Body of pancreas (tissue), 4 donors: ENCODE measurements at places on chromosomes 11 and 22. TPM values are rescaled to one million over a fixed set of nuclear protein-coding genes. Genes with fewer than 3 reads are reported as not detected.

Gene MPEG1
- total RNA-seq: 1.3 TPM

- H3K4me1 ChIP-seq: no peaks in the 10 kb centered on the region
- no peak for DNase-seq
- no peak overlapping the region for H3K27ac ChIP-seq
- H3K27me3 ChIP-seq: no peaks in the 10 kb centered on the region
- H3K36me3 ChIP-seq: no peaks in the 10 kb centered on the region
- no peak overlapping the region for H3K4me3 ChIP-seq
Observed at GRCh38 chr11:109486129-109486528, 64.1 kb downstream of the C11orf87 start.

- no peak overlapping the region for H3K4me3 ChIP-seq
- no peak overlapping the region for H3K27ac ChIP-seq
- no peaks in the 10 kb centered on the region for H3K27me3 ChIP-seq
- H3K36me3 ChIP-seq: no peaks in the 10 kb centered on the region
- H3K4me1 ChIP-seq: no peaks in the 10 kb centered on the region
Observed at GRCh38 chr11:113043698-113044097, 82.5 kb downstream of the NCAM1 start.

- H3K27ac ChIP-seq: peak overlapping the region; percentile 96
Observed at GRCh38 chr11:118911113-118911879, 14.4 kb downstream of the BCL9L start.

- H3K27me3 ChIP-seq: no peaks in the 10 kb centered on the region
- H3K4me3 ChIP-seq: no peak overlapping the region
- no peak overlapping the region for H3K27ac ChIP-seq
- no peak for DNase-seq
- no peaks in the 10 kb centered on the region for H3K36me3 ChIP-seq
Observed at GRCh38 chr11:64915376-64915887, 1.6 kb downstream of the ATG2A start.

Gene OR52E8
- not detected for total RNA-seq

GRCh38 chr11:12008790-12009616 is 577 bp upstream of the DKK3 start:
- no peaks in the 10 kb centered on the region for H3K36me3 ChIP-seq
- no peak for DNase-seq
- H3K4me1 ChIP-seq: peaks cover 18% of the 10 kb centered on the region
- no peak overlapping the region for H3K27ac ChIP-seq

- H3K4me1 ChIP-seq: peaks cover 21% of the 10 kb centered on the region
- H3K4me3 ChIP-seq: peak overlapping the region; percentile 81
- peak overlapping the region; percentile 77 for H3K27ac ChIP-seq
- H3K36me3 ChIP-seq: no peaks in the 10 kb centered on the region
- DNase-seq: peak; percentile 24
- H3K27me3 ChIP-seq: no peaks in the 10 kb centered on the region
Observed at GRCh38 chr11:95229993-95230809, 801 bp downstream of the SESN3 start.

DNA sequence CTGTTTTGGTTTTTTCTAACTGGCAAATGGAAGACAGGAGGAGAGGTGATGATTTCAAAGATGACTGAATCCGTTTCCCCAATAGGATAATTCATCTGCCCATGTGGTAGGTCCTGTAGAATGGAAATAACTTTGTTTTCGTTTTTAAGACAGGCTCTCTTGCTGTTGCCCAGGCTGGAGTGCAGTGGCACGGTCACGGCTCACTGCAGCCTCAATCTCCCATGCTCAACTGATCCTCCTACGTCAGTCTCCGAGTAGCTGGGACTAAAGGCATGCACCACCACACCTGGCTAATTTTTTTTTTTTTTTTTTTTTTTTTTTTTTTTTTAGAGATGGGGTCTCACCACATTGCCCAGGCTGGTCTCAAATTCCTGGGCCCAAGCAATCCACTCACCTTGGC is 77.4 kb upstream of the BIRC3 start:
- no peaks in the 10 kb centered on the region for H3K27me3 ChIP-seq
- H3K27ac ChIP-seq: no peak overlapping the region
- no peaks in the 10 kb centered on the region for H3K36me3 ChIP-seq
- DNase-seq: no peak
- H3K4me3 ChIP-seq: no peak overlapping the region
- H3K4me1 ChIP-seq: peaks cover 5% of the 10 kb centered on the region

- DNase-seq: no peak
- peaks cover 2% of the 10 kb centered on the region for H3K36me3 ChIP-seq
- peaks cover 90% of the 10 kb centered on the region for H3K4me1 ChIP-seq
- H3K27ac ChIP-seq: peak overlapping the region; percentile 93
Observed at GRCh38 chr11:62710001-62710345, 2.5 kb downstream of the GNG3 start.

GRCh38 chr22:17802411-17802810 is 28.1 kb upstream of the BID start:
- no peaks in the 10 kb centered on the region for H3K27me3 ChIP-seq
- H3K4me1 ChIP-seq: no peaks in the 10 kb centered on the region
- H3K36me3 ChIP-seq: peaks cover 4% of the 10 kb centered on the region

Gene ZNF280B
- 0.33 TPM for total RNA-seq

Gene MIOX
- total RNA-seq: not detected

GRCh38 chr11:112584672-112585071 is 324.0 kb upstream of the PLET1 start:
- no peaks in the 10 kb centered on the region for H3K36me3 ChIP-seq
- H3K27ac ChIP-seq: no peak overlapping the region
- DNase-seq: no peak
- H3K4me1 ChIP-seq: no peaks in the 10 kb centered on the region

Gene GPHA2
- 7.3 TPM for total RNA-seq

- DNase-seq: peak; percentile 57
- peaks cover 8% of the 10 kb centered on the region for H3K4me1 ChIP-seq
- H3K36me3 ChIP-seq: no peaks in the 10 kb centered on the region
- H3K4me3 ChIP-seq: peak overlapping the region; percentile 69
- no peaks in the 10 kb centered on the region for H3K27me3 ChIP-seq
Observed at GRCh38 chr11:76236092-76236999, 30.0 kb upstream of the WNT11 start.

DNA sequence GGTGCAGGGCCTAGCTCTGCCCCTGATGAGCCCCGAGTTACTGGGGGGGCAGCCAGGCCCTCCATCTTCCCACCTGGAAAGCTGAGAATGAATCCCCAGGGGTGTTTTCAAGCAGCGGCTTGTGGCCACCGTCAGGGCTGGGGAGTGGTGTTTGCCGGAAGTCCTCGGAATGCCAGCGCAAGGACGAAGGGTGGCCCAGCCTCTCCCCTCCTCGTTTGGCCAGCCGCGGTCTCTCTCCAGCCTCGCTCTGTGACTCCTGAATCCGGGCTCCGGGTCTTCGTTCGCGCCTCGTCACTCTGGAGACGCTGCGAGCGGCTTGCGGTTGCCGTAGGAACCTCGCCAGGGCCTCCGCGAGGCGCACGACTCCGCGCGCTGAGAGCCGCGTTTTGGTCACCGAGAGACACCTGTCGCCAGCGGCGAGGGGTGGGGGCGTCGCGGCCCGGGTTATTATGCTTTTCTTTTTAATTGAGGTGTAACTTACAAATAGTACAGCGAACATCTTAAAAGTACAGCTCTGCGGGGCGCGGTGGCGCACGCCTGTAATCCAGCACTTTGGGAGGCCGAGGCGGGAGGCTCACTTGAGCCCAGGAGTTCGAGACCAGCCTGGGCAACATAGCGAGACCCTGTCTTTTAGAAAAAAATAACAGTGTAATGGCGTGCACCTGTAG is 6.3 kb upstream of the KDELR3 start:
- no peak overlapping the region for H3K4me3 ChIP-seq
- no peaks in the 10 kb centered on the region for H3K36me3 ChIP-seq
- peaks cover 12% of the 10 kb centered on the region for H3K4me1 ChIP-seq
- no peaks in the 10 kb centered on the region for H3K27me3 ChIP-seq
- H3K27ac ChIP-seq: no peak overlapping the region
- DNase-seq: peak; percentile 87

Gene INPP5J
- total RNA-seq: 16.1 TPM

GRCh38 chr11:73160005-73160760 is 18.1 kb upstream of the FCHSD2 start:
- no peaks in the 10 kb centered on the region for H3K36me3 ChIP-seq
- DNase-seq: no peak
- no peak overlapping the region for H3K27ac ChIP-seq

GRCh38 chr11:112206071-112206470 is 20.2 kb upstream of the PTS start:
- H3K27ac ChIP-seq: no peak overlapping the region
- no peaks in the 10 kb centered on the region for H3K27me3 ChIP-seq
- H3K4me3 ChIP-seq: no peak overlapping the region
- H3K36me3 ChIP-seq: no peaks in the 10 kb centered on the region

DNA sequence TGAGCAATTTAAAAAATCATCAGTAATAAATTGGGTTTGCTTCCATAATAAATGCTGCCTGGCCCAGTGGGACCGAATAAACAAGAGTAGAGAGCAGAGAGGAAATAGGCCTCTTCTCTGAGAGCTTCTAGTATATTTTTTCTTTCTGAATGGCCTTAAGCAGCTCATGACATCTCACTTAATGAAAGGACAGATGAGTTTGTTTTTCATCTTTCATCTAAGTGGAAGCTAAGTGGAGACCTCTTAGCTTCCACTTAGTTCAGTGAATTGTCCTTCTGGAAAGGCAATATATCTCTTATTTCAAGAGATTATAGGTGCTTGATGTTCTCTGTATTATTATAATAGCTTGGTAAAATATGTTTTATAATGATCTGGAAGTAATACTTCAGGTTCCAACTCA is 245.9 kb upstream of the ANO3 start:
- no peaks in the 10 kb centered on the region for H3K27me3 ChIP-seq
- no peaks in the 10 kb centered on the region for H3K36me3 ChIP-seq
- H3K4me3 ChIP-seq: no peak overlapping the region
- DNase-seq: no peak

GRCh38 chr22:47784367-47784983 is 1022.0 kb downstream of the TBC1D22A start:
- H3K4me3 ChIP-seq: no peak overlapping the region
- no peak for DNase-seq
- no peaks in the 10 kb centered on the region for H3K36me3 ChIP-seq
- H3K27ac ChIP-seq: no peak overlapping the region
- peaks cover 4% of the 10 kb centered on the region for H3K27me3 ChIP-seq
- H3K4me1 ChIP-seq: no peaks in the 10 kb centered on the region

Gene TBX1
- 1.0 TPM for total RNA-seq

DNA sequence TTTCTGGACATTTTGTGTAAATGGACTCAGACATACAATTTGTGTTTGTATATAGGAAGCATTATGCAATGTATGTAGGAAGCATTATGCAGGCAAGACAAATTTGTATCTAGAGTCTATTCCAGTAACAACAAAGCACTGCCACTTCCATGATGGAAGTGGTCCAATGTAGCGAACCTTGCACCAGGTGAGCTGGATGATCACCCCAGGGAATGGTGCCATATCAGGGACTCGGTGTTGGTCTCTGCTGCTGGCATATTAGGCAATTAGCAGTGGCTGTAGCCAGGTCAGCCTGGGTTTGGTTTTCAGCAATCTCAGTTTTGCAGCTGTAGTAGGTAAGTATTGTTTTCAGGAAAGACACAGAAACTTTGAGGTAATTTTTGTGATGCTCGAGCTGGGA is 12.8 kb downstream of the ZFP91 start:
- H3K4me1 ChIP-seq: peaks cover 31% of the 10 kb centered on the region
- H3K27ac ChIP-seq: no peak overlapping the region
- no peaks in the 10 kb centered on the region for H3K27me3 ChIP-seq

DNA sequence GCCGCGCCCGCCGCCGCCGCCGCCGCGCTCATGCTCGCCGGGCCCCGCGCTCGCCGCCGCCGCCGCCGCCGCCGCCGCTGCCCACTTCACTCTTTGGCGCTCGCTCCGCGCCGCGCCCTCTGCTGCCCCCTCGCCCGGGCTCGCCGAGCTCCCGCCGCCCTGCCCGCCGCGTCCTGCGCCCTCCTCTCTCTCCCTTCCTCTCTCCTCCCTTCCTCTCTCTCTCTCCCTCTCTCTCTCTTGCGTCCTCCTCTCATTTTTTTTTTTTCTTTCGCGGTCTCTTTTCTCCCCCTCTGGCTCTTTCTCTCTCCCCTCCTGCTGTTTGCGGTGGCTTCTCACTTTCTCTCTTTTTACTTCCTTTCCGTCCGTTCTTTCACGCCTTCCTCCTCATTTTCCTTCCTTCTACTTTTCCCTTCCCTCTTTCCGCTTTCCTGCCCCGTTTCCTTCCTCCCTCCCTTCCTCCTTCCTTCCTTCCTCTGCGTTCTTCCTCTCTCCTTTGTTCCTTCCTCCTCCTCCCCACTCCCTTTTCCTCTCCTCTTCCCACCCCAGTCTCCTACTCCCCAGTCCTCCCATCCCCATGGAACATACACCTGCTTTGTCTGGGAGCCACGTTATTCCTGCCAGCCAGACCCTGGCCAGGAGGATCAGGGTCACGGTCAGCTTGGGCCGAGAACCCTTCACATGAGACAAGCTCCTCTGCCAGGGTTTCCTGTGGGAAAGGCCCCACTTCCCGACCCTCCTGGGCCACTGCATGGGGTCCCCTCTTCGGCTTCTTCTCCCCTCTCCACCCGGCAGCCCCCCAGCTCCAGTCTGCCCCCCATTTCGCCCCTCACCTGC is 19.3 kb upstream of the SHISAL1 start:
- H3K27ac ChIP-seq: no peak overlapping the region
- no peaks in the 10 kb centered on the region for H3K36me3 ChIP-seq
- DNase-seq: no peak
- H3K27me3 ChIP-seq: peaks cover 6% of the 10 kb centered on the region

GRCh38 chr11:46246521-46246920 is 30.9 kb upstream of the CREB3L1 start:
- H3K4me3 ChIP-seq: no peak overlapping the region
- no peaks in the 10 kb centered on the region for H3K27me3 ChIP-seq
- H3K27ac ChIP-seq: no peak overlapping the region
- no peaks in the 10 kb centered on the region for H3K36me3 ChIP-seq
- DNase-seq: no peak
- peaks cover 17% of the 10 kb centered on the region for H3K4me1 ChIP-seq

DNA sequence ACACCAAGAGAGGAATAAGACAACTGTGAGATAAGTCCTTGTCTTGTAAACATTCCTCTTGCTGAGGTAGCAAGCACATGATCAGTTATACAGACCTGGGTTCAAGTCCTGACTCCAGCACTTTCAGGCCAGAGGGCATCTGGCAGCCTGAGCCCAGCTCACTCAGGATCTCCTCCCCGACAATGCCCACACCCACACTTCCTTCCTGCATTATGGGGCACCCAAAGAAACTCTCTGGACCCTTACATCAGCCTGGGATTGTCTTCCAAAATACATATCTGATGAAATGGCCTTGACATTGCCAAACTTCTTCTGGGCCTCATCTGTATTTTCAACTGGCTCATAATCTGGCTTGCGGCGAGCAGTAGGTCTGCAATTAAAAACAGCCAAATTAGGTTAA is 48.6 kb downstream of the ARFGAP3 start:
- peaks cover 33% of the 10 kb centered on the region for H3K4me1 ChIP-seq
- no peak overlapping the region for H3K4me3 ChIP-seq
- peaks cover 24% of the 10 kb centered on the region for H3K36me3 ChIP-seq
- H3K27me3 ChIP-seq: no peaks in the 10 kb centered on the region
- DNase-seq: no peak

GRCh38 chr22:37243402-37244113 is 511 bp downstream of the RAC2 start:
- no peak for DNase-seq
- peaks cover 3% of the 10 kb centered on the region for H3K4me1 ChIP-seq
- peaks cover 7% of the 10 kb centered on the region for H3K27me3 ChIP-seq
- H3K27ac ChIP-seq: no peak overlapping the region
- H3K36me3 ChIP-seq: no peaks in the 10 kb centered on the region
